ENCODE measurements at places on chromosomes 5 and 9.
A peak's percentile ranks its signal among the peaks of the same experiment; 100 is the strongest.

DNA sequence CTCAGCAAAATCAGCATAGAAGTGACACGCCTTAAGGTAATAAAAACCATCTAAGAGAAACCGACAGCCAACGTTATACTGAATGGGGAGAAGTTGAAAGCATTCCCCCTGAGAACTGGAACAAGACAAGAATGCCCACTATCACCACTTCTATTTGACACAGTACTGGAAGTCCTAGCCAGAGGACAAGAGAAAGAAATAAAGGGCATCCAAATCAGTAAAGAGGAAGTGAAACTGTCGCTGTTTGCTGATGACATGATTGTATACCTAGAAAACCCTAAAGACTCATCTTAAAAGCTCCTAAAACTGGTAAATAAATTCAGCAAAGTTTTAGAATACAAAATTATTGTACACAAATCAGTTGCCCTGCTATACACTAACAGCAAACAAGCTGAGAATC is 393.3 kb downstream of the KIF4B start:
- DNase-seq: no peak

DNA sequence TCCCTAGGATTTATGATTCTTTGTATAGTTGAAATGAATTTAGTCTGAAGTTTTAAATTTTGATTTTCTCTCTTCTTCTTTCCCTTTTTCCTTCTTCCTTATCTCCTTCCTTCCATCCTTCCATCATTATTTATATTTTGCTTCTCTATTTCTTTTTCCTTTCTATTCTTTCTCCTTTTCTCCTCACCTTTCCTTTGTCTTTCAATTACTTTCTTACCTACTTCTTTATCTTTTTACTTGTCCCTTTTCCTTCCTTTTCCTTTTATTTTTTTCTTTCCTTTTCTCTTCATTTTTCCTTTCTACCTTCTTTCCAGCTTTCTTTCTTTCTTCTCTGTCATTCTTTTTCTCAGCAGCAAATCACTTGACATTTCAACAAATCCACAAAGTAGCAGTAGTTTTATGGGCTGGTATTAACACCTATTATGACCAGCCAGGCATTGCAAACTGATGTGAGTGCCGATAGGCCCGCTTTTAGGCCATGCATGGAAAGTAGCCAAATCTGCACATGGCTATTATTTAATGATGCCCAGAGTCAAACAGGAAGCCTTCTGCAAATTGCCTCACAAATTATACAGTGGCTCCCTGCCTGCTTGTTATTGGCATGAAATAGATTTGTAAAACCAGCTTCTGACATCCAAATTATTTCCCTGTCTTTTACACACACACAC is 37.1 kb upstream of the NR3C1 start:
- DNase-seq: no peak

- no peak for DNase-seq
Observed at GRCh38 chr5:168006456-168007130, 284.9 kb upstream of the WWC1 start.

DNA sequence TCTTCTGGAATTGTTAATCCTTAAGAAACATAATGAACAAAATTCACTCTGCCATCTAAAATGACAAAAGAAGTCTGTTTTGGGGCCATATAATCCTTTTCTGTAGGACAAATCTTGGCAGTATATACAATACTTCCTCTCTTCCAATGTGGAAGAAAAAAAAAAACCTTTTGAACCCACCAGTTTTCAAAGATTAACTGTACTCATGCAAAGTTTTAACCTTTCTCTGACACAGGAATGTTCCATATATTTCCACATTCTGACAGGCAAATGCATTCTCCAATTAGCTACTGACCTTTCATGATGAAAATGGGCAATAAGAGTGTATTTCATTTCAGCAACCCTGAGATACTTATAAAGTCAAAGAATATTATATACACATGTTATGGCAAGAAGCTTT is 65.4 kb downstream of the RNF130 start:
- no peak for DNase-seq

DNA sequence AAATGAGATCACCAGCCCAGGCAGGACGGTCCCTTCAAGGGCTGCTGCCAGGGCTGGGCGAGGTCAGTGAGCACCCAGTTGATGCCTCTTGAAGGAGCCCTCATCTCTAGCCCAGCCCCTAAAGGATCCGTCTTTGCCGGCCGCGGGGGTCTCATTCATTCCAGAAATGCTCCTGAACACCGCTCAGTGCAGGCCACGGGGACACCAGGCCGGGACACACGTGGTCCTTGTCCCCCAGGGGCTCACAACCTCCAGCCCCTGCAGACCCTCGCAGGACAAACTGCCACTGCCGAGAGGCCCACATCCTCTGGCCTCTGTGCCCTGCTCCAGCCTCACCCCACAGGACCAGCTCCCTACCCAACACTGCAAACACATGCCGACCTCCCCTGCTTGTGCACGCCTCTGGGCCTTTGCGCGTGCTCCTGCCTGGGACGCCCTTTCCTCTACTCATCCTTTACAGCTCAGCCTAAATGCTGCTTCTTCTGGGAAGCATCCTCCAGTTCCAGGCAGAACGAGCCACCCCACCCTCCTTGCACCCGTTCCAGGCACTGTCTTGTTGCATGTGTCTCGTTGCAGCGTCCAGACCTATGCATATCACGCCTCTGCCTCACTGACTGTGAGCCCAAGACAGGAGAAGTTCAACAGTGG is 10.3 kb upstream of the LAMC3 start:
- no peak for DNase-seq

DNA sequence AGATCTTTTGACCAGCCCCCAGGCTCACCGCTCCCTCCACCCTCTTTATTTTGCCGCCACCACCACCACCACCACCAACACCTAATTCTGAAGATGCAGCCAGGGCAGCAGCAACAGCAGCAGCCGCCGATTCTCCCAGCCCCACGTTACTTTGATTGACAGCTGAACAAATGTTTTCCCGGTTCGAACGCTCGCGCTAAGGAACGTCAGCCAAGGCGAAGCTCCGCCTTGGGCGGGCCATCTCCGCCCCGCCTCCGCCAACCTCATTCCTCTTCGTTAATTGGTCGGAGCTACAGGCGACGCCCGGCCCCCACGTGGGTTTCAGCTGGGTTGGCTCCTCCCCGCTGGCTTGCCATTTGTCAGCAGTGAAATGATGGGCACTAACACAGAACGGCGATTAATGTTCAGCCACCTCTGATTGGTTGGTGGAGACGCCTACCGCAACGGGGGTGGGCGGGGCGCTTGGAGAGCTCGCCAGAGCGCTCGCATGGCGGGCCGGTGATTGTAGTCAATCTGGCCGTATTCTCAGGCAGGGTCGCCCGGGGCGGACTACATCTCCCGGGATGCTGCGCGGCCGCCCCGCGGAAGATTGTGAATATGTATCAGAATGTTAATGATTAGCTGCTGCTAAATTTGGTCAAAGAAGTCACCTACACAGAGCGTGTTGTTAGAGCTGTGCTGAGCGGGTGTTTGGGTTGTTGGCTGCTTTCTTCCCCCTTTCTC is at the start of gene TLE4:
TSS of gene TLE4 (plus strand) at position 657 of the 723 bp plus-strand sequence. CDS start 826 bp downstream, outside the sequence.
- peak; percentile 100 for DNase-seq

- no peak for DNase-seq
Observed at GRCh38 chr5:11363631-11364178, 540.5 kb downstream of the CTNND2 start.

DNA sequence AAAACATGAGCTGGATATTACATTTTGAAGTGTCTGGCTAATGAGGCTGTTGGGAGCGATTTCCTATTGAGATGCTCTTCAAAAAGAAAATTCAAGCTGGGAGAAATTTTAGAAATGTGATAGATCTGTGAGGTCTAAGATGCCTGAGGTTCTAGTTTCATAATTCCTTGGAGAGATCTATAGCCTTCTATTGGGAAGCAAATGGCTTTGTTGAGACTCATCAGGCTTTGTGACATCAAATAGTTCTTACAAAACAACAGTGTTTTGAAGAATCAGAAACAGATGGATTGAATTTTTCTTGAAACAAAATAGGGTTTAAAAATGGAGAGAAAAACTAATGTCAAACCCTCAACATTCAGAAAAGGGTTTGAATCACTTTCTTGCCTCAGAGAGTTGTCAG is 292.9 kb downstream of the NNT start:
- DNase-seq: no peak

DNA sequence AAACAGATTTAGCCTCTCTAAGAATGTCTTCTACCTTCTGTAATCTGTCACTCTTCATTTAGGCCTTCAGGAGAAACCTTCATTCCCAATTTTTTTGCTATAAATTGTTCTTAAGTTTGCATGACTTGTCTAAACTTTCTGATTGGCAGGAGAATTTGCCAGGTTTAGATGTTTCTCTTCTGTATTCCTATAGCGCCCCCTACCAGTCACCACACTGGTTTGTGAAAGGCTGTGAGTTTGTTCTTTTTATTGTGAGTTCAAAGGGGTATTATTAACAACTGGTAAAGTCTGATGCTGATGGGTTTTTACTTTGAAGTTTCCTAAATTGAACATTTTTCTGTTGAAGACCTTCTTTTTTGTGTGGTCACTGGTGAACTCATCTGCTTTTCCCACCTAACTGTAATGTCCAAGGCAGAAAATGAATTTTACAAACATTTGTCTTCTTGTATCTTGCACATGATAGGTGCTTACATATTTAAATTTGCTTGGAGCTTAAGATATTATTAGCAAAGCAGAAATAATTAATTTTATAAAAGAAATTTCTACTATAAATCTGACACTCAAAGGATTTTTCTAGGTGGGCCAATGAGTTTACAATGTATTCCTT is 18.4 kb upstream of the F2RL2 start:
- DNase-seq: no peak

- no peak for DNase-seq
Observed at GRCh38 chr5:10914741-10915480, 153.9 kb upstream of the DAP start.

GRCh38 chr5:170365831-170366230 is 23.3 kb downstream of the KCNMB1 start:
- no peak for DNase-seq

DNA sequence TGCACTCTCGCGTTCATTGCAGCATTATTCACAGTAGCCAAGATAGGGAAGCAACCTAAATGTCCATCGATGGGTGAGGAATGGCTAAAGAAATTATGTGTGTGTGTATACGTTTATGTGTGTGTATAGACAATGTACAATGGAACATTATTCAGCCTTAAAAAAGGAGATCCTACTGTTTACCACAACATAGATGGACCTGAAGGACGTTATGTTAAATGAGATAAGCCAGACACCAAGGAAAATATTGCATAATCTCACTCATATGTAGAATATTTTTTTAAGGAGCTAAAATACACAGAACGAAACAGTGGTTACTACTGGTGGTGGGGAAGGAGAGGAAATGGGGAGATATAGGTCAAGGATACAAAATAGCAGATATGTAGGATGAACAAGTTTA is 2.4 kb downstream of the KIF2A start:
- no peak for DNase-seq

DNA sequence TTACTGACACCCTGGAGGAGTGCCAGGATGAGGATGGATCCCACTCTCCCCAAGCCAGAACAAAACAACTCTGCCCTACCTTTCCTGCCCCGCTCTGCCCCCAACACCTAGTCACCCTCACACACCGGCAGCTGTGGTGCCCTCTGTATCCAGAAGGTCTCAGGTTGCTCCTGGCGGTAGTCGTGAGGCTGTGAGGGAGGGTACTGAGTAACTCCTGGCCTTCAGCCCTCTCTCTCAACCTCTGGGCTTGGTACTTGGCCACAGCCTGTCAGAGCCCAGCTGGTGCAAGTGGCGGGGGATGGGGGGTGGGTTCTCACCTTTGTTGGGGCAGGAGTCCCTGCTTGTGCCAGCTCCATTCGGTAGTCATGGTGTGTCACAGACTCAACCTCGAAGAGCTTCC is 1.9 kb downstream of the SPAG8 start:
- no peak for DNase-seq

- no peak for DNase-seq
Observed at GRCh38 chr9:5563886-5564285, 53.6 kb downstream of the PDCD1LG2 start.

DNA sequence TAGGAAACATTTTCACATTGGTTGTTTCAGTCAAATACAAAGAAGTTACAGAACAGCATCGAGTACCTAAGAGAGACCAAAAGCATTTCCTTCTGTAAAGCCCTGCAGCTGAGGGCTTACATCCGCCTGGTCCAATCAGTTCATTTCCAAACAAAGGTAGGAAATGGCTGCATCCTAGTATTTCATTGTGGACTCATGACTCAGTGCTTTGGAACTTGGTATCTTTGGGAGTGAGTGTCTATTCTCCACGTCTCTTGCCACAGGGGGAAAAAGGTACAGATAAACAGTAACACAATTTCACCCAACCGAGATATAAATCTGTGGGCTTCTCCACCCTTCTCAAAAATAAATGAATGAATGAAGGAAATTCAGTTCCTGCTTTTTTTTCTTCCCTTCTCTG is 75.4 kb downstream of the NFIB start:
- no peak for DNase-seq

- no peak for DNase-seq
Observed at GRCh38 chr5:23007236-23007635, 154.1 kb upstream of the CDH12 start.

GRCh38 chr9:137074657-137075274 is 2.6 kb upstream of the UAP1L1 start:
- no peak for DNase-seq

DNA sequence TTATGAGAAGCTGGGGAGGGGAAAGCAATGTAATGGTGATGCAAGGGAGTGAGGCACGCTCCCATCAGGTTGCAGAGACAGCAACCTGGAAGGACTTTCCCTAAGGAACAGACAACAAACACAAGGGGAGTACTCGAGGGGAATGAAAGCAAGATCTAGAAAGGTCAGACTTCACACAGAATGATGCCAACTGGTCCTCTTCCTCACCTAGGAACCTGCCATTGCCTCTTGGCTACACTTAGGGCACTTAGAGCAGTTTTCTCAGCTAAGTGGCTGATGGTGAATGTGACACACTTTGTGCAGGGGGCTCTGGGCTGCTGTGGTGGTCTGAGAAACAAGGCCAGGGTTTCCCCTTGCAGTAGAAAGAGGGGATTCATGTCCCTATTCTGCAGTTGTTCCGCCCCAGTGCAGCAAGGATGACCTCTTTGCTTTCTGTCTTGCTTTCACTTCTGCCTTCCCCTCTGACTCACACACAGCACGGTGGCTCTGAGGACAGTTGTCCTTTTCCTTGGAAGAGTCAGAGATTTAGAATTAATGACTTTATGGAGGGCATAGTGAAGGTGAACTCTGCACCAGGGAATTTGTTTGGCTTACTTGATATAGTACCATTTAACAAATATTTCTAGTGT is 394.0 kb upstream of the KLF4 start:
- no peak for DNase-seq

DNA sequence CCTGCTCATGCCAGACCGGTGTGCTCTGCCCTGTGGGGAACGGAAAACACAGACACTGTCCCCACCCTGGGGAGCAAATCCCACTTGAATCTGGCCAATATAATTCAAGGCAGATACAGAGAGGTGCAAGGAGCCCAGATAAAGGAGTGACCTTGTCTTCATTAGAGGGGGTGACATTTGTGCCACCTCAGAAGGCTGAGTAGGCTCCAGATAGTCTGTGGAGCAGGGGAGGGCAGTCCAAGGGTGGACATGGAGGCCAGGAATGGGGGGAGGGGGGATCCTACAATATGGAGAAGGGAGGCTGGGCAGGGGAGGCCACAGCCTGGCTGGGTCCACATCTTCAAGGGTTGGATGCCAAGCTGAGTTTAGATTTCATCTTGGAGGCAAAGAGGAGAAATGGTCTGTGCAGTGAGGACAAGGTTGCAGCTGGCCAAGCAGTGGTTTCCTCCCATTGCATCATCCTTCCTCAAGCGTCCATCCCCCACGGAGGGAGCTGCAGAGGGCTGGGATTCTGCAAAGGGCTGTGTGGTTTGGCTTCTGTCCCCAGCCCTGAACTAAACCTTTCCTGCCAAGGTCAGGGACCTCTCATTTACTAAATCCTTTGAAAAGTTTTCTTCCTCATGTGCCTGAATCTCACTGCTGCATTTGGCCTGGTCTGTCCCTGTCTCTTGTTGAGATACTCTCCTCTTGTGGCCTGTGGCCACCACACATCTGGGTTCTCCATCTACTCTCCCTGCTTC is 60.1 kb downstream of the GALNT12 start:
- no peak for DNase-seq
